ENCODE measurements at places on chromosomes 1 and 21.

DNA sequence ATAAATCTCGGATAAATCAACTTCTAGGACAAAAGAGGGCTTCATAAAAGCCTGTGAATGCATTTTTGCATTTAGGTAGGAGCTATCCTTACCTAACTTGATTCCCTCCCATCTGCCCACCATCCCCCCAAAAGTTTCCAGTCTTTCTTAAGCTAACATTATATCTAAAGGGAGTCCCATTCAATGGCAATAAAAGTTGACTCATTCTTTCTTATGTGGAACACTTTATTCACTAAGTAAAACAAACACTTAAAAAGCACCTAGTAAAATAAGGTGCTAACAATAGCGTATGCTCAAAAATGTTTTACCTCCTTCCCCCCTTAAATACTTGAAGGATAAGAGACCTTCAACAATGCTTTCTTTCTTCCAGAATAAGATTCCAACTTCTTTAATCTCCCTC lies 83.8 kb downstream of the GON4L start:
- DNase-seq, result no peak

GRCh38 chr1:208211921-208212843 lies 32.0 kb downstream of the PLXNA2 start:
- no peak for DNase-seq

DNA sequence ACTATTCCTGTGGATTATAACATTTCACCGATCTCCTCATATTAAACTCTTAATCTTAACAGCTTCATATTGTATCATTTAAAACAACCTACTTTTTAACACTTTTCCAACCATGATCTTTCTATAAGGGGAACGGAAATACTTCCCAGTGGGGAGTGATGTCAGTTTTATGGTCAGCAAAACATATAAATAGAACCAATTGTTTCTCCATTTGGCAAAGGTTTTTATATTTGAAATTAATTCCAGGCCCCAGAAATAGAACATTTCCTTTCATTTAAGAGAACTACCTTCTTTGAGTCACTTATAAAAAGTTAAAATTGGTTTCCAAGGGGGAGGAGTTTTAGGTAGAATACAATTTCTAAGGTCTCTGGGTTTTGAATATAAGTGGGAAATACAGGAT lies 189.6 kb downstream of the TGFBR3 start:
- no peak for DNase-seq

DNA sequence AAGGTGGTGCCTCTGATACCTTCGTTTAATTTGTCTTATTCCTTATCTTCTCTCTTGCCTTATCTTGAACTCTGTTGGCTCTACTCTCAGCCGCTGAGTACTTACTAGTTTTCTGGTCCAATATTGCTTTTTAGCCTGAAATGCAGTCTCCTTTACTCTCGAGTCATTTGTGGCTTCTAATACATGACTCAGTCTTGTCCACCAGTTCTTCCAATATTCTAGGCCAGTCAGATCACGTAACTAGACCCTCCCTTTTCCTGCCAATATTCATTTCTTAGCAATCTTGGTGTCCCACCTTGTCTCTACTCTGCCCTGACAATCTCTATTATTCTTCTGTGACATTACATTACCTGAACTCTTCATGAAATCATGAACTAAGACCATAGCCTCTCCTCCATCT lies 555.8 kb downstream of the DPYD start:
- no peak for DNase-seq

- DNase-seq, result no peak
Observed at GRCh38 chr1:41776891-41777441, 141.8 kb downstream of the HIVEP3 start.

GRCh38 chr21:38249256-38249655 lies 7.5 kb upstream of the KCNJ15 start:
- DNase-seq, result no peak

Data from CD4-positive, alpha-beta T cell treated with Interleukin-10 for 1 hour (primary cell).